ENCODE measurements at places on chromosomes 11 and 22.

DNA sequence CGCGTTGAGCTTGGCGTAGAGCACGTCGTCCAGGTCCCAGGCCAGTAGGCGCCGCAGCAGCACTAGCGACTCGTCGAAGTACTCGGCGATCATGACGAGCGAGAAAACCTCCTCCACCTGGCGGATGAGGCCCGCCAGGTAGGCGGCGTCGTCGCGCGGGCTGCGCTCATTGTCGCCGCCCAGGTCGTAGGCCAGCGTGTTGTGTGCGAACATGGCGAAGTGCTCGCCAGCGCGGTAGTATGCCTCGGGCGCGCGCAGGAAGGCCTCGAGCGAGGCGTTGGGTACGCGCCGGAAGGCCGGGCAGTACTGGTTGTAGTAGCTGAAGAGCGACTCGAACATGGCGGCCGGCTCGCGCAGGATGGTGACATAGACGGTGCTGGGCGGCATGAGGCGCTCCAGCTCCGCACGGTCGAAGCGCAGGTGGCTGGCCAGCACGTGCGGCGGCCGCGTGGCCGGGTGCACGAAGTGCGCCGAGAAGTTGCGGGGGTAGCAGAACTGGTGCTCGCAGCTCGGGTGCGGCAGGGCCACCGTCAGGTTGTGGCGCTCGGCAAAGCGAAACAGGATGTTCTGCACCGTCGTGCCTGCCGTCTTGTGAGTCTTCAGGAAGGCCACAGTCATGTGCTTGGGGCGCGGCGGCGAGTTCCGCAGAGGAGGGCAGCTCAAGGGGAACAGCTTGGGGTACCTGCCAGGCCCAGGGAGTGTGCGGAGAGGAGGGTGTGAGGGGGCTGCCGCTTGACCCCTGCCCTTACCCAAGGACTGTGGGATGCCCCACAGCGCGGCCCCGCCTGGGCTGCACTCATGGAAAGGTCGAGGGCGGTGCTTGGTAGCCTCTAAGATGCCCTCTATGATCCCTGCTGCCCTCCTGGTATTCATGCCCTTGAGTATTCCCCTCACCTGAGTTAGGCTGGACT, 5.7 kb downstream of the GAL3ST3 start:
- DNase-seq = peak; percentile 38

GRCh38 chr11:69213964-69214363, 58.2 kb downstream of the SMIM38 start:
- DNase-seq = no peak

DNA sequence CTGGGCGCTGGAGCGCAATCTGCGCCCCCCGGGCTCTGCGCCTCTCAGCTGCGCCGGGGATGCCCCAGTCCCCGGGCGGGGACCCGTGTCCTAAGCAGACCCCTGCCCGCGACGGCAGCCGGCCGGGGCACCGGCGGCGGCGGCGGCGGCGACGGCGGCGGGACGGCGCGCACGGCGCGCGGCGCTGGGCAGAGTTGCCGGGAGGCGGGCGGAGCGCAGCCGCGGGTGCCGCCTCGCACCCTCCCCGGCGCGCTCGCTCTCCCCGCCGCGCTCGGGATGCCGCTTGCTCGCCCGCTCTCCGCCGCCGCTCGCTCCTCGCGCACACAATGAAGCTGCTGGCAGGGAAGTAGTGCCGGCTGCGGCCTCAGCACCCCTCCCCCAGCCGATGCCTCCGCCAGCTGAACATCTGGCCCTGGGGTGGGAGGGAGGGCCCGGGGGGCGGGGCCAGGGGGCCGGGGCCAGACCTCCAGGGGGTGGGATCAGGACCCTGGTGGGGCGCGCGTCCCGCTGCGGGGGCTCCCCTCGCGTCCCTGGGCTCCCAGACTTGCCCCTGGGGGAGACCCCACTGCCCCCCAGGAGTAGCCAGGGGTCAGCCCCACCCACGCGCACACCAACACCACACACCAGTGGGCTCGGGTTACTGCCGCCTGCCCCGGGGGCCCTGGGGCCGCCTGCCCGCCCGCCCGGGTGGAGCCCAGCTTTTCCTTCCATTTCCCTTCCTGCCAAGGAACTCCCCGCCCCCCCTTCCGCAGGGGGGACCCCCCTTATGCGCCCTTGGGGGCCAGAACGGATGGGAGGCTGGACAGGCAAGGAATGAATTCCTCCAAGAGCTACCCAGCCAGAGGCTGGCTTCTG, at the start of gene RCOR2:
TSS of gene RCOR2 (minus strand) at position 328 of the 855 bp plus-strand sequence. CDS start 708 bp downstream, outside the sequence.
- peak; percentile 56 for DNase-seq

GRCh38 chr22:40605761-40606160, 30.8 kb downstream of the MRTFA start:
- DNase-seq = no peak
